Activated T-helper 1 cell treated with Interleukin-2 at 50 U/mL for 16 hours (primary cell): ENCODE measurements at places on chromosomes 16 and 17.

- no peak for DNase-seq
These were observed 17.8 kb upstream of the KIF19 start for GRCh38 chr17:74307984-74308773.

GRCh38 chr17:40560592-40561293 lies 4.5 kb downstream of the CCR7 start:
- peak; percentile 57 for DNase-seq

GRCh38 chr17:40714473-40714872 lies 10.9 kb upstream of the KRT24 start:
- DNase-seq = no peak

- peak; percentile 42 for DNase-seq
These were observed at the start of the genes CXCL16 and ZMYND15 for GRCh38 chr17:4739122-4740024. Gene CXCL16 (minus strand): TSS chr17:4739928. CDS start chr17:4739339, 589 bp downstream. Gene ZMYND15 (plus strand): TSS chr17:4739833. CDS start chr17:4740549, 716 bp downstream.

DNA sequence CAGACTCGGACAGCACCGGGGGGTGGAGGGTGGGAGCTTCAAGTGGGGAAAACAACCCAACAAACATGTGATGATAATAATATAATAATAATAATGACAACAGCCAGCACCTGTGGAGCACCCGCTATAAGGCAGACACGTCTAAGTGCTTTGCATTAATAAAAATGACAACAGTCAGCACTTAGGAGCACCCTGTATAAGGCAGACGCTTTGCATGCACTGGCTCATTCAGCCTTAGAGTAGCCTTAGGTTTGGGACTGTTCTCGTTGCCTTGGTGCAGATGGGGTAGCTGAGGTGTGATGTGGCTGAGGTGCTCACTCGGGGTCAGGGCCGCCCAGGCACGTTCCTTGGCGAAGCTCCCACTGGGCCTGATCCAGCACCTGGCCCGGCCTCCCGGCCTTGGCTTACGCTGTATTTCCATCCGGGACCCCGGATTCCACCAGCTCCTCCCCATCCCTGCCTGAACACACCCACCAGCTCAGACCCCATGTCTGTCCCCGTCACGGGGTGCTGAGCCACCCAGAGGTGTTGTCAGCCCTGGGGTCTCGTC lies 144.0 kb upstream of the CIBAR2 start:
- DNase-seq = no peak

GRCh38 chr16:75676909-75677308 lies at the start of gene CPHXL2:
Gene CPHXL2 (minus strand): TSS chr16:75677009. CDS start chr16:75676999, 10 bp downstream.
- DNase-seq = no peak

GRCh38 chr16:28585674-28586073 lies 11.2 kb downstream of the SULT1A2 start:
- no peak for DNase-seq

DNA sequence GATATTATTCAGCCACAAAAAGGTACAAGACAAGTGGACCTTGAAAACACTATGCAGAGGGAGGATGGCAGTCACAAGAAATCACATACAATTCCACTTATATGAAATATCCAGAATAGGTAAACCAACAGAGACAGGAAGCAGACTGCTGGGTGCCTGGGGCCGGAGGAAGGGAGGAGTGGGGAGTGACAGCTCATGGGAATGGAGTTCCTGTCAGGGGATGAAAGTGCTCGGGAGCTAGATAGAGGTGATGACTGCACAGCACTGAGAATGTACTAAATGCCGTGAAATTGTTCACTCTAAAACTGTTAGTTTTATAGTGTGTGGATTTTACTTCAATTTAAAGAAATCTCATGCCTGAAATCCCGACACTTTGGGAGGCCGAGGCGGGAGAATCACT lies 74.2 kb upstream of the MED9 start:
- DNase-seq = no peak

GRCh38 chr16:79365702-79366101 lies 234.8 kb downstream of the MAF start:
- DNase-seq = no peak

DNA sequence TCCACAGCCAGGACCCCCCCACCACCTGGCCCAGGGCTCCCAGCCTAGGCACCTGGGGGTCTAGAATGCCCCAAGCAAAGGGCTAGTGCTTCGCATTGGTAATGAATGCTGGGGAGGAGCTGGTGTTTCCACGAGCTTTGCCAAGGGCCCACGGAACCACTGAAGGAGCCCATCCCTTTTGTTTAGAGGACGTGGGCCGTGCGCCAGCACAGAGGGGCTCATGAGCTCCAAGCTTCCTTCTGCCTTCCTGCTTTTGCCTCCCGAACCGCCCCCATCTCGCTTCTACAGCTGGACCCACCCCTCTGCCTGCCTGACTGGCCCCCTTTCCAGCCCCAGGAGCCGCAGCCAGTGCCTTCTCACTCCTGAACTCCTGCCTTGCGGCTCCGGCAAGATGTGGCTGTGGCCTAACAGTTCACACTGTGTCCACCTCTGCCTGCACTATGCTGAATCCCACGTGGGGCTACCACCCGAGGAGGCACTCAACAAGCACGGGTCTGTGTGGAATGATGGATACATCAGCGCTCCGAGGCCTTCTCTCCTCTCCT lies 31.8 kb upstream of the RASD1 start:
- DNase-seq = no peak

DNA sequence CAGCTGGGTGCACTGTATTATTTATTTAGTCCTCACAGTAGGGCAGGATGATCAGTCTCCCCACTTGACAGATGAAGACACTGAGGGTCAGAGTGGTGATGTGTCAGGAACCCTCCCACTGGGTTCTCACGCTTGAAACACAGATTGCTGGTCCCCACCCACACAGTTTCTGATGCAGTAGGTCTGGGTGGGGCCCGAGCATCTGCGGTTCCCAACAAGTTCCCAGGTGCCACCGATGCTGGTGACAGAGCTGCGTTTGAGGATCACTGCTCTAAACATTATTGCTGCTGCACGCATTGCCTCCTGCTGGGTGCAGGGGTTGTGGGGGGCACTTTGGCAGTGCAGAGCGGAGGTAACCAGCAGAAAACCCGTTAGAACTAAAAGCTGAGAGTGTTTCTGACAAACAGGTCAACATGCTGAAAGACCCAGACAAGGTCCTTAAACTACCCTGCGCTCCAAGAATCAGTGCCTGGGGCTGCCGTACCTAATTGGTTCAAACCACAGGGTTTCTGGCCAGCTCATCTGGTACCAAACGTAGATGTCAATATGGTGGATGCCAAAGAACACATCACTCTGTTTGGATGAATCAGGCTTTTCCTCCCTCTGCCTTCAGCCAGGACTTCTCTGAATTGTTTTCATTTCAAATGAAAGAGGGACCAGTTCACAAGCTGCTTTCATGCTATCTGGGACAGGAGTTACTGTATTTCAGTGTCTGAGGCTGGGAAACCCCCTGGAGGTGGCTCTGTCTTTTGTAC lies 76.0 kb downstream of the ABCC1 start:
- peak; percentile 10 for DNase-seq
